Activated CD4-positive, alpha-beta T cell treated with anti-CD3 and anti-CD28 coated beads for 48 hours (primary cell): ENCODE measurements at places on chromosomes 16 and 17.

GRCh38 chr16:19831678-19832077 lies 53.0 kb downstream of the GPRC5B start:
- no peak for DNase-seq

- no peak for DNase-seq
Measured at GRCh38 chr16:12511708-12512107, 292.0 kb downstream of the CPPED1 start.

DNA sequence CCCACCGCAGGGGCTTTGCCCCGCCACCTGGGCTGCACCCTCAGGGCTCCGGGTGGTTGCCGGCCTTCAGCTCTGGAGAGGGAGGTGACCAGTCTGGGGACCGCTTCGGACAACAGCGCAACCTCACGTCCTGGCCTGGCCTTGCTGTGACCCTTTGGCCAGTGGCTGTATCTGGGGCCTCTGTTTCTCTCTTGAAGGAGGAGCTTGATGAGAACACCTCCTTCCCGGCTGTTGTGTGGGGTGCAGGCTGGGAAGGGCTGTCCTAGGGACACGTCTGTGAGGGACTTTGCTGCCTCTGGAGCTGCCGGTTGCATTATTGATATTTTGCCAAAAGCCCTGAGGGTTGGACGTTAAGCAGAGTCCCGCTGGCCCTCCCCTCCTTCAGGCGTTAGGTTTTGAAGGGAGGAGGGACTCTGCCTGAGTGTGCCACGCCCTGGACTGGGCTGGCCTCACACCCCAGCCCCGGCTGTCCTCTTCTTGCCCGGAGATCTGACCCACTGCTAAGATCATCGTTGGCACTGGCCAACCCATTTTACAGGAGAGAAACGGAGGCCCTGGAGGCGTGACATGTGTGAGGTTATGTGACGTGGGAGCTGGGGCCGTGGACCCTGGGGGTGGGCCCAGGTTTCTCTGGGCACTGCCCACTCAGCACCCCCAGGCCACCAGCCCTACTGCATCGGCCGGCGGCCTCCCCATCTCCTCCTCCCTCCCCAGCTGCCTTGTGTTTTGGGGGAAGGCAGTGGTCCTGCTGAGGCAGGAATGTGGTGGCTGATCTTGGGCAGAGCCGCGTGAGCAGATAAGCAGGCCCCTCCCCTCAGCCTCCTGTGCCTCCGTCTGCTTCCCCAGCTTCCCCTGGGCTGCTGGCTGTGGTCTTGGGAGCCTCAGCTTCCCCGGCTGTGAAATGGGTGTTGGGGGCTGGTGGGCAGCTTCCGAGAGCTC lies 8.5 kb downstream of the ZFPM1 start:
- no peak for DNase-seq

GRCh38 chr16:73735018-73735417 lies 561.6 kb upstream of the PSMD7 start:
- peak; percentile 13 for DNase-seq

DNA sequence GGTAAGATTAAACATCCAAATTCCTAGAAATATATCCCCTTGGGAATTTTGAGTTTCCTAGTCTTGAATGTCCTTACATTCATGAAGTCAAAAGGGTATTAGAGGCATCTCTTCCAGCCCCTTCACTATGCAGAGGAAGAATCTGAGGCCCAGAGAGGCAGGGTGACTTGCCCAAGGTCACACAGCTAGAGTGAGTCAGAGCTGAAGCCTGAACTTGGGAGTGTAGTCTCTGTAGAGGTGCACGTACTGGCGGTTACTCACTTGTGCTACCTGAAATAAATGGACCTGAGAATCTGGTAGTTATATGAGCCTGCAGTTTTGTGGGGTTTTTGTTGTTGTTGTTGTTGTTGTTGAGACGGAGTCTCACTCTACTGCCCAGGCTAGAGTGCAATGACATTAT lies 164.0 kb downstream of the XYLT1 start:
- DNase-seq: peak; percentile 7

DNA sequence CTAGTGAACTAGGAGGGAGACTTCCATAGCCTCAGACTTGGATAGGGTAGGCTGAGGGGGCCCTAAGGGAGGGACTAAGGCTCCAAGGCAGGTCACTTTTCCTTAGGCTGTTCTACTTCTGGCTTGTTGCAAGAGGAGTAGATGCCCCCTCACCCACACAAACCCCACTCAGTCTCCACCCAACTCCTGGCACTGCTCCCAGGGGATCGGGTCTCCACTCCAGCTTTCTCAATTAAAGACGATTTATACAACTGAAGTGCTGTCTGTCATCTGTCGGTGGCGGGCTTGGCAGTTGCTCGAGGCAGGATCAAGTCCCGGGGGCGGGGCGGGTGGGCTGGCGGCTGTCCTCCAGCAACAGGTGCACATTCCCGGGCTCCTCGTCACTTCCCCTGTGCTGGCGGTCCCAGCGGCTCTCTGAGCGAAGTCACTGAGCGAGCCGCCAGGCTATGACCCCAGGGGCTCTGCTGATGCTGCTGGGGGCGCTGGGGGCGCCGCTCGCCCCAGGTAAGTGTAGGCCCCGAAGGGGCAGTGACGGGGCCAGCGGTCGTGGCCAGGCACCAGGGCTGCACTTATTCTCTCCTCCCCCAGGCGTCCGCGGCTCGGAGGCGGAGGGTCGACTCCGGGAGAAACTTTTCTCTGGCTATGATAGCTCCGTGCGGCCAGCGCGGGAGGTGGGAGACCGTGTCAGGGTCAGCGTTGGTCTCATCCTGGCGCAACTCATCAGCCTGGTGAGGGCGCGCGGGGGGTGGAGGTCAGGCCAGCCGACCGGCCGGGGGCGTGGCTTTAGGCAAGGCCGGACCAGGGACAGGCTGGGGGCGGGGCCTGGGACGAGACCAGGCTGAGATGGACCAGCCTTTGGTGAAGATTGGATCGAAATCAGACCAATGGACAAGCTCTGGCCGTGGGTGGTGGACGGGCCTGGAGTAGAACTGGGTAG lies at the start of gene CHRNB1:
CHRNB1 (plus strand) TSS at position 380 of the 937 bp plus-strand sequence; CDS start at position 447, 67 bp downstream.
- DNase-seq: no peak

- DNase-seq: no peak
Measured at GRCh38 chr16:15515992-15516391, 81.6 kb downstream of the BMERB1 start.

- no peak for DNase-seq
Measured at GRCh38 chr17:43992641-43993040, 11.8 kb upstream of the NAGS start.

DNA sequence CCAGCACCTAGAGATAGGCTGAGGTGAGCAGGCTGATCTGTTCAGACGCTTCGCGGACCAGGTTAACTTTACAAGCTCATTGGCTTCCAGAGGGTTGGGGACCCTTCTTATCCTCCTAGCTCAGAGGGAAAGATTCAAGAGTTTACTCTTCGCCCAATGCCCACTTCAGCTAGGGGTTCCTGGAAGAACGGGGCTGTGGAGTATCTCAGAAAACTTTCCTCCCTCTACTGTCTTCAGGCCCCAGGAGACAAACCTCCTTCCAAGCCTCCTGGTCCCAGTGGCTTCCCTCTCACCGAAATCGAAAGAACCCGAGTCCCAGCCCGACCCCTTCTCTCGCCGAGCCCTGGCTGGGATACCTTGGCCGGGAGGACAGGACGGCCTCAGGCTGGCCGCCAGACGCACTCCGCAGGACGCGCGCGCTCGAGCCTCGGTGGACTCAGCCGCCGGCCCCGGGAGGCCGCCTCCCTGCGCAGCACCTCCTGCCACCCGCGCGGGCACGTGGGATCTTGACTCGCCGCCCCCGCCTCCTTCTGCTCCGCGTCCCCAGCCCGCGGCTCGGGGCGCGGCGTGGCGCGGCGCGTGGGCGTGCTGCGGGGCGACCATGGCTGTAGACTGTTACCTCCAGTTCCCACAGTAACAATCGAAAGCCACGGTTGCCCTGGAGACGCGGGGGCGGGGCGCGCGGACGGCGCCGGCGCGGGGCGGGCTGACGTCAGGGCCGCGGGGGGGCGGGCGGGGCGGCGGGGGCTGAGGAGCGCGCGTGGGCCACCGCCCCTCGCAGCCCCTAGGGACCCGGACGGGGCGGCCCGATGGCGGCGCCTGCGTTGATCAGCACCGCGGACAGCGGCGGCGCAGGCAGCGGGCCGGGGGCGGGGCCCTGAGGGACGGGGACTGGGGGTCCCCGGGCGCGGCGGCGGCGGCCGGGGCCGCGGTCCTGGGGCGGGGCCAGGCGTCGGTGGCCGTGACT lies 5.3 kb upstream of the HIC1 start:
- peak; percentile 89 for DNase-seq

DNA sequence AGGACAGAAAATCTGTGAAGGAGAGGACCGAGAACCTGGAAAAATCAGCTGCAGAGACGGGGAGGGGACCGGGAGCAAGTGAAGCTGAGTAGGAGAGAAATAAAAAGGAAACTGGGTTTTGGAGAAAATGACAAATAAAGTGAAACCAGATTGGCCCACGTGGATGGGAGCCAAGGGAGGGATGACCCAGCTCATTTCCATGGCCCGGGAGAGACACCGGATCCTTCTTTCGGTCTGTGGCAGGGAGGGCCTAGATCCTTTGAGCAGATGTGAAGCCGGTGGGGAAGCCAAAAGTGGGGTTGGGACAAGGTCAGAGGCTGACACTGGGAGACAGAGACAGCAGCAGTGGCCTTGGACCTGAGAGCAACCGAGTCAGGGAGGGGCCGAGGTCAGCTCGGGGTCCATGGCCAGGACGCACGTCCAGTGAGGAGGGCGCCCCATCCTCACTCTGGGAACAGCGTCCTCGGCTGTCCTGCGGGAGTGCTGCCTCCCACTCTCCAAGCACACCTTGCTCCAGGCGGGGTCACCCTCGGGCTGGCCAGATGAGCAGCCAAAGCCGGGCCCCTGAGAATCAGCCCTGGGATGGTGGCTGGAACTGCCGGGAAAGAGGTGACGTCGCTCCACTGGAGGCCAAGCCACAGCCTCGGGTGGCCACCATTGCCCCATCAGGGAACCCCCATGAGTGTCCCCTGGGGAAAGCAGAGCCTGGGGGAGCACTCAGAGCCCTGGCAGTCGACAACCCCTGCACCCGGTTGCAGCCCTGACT lies 50.8 kb upstream of the CDR2 start:
- no peak for DNase-seq
